Thyroid gland (tissue), 4 donors: ENCODE measurements at places on chromosomes 6 and 20. TPM values are rescaled to one million over a fixed set of nuclear protein-coding genes. Genes with fewer than 3 reads are reported as not detected.

GRCh38 chr6:21504790-21505189, 88.8 kb upstream of the SOX4 start:
- peak; percentile 77 for DNase-seq

DNA sequence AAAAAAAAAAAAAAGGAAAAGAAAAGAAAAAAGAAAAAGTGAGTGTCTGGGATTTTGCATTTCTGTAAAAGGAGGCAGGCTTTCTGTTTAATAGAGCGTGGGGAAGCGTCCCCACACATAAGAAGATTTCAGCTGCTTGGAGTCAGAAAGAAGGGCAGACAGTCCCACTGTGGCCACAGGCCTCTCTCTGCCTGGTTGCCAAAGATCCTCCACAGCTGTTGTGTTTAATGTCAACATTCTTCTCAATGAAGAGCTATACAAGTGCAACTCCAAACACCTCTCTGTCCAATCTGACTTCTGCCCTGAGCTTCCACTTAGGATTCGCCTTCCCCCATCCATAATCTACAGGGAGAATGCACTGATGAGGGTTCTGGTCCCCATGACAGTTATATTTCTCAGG, 64.3 kb upstream of the MLN start:
- DNase-seq = no peak

The BNIP5 gene
- total RNA-seq = not detected

The SYNCRIP gene
- total RNA-seq = 121 TPM

The DOK5 gene
- 4.7 TPM for total RNA-seq
